ENCODE measurements at places on chromosomes 3 and 15.
A peak's percentile ranks its signal among the peaks of the same experiment; 100 is the strongest.

DNA sequence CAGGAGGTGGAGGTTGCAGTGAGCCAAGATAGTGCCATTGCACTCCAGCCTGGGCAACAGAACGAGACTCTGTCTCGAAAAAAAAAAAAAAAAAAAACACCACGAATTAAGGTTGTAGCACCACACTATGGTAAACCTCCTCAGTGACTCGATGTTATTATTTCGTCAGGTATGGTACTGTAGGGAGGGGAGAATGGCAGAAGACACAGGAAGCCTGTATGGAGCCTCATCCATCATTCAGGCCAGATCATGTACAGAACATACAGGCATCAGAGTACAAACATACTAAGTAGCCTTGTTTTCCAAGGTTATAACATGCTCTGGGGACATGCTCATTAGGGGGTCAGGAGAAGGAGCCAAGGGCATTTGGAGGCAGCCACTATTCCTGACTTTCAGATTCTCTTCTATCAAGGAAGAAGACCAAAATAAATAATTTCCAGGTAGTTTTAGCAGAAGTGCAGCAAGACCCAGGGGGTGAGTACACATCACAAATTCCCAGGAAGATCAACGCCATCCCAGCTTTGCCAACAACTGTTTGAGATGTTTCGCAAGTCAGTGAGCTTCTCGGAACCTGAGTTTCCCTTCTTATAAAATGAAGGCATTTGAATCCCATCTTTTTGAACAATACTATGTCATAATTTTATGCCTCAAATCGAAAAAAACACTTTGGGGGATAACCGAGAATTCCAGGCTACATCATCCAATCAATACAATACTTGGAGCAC is 79.8 kb downstream of the FOXP1 start:
- DNase-seq: no peak

GRCh38 chr3:187188931-187189330 is 8.4 kb upstream of the RTP1 start:
- no peak for DNase-seq

DNA sequence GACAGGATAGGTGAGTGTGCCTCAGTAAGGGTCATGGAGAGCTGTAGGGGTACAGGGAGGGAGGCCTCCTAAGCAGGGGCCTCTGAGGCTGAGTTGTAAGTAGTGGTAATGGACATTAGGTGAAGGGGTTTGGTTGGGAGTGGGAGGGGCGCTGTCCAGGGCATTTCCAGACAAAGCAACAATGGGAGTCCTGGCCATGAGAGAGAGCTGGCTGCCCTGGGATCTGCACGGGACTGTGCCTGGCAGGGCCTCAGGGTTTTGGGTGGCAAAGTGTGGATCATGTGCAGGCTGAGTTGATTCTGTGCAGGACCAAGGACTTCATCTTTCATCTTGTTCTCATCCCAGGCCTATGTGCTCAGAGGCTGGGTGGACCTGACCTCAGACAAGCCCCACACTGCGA is 4.6 kb downstream of the TTC21A start:
- DNase-seq: no peak

- peak; percentile 57 for DNase-seq
Measured at GRCh38 chr3:126654571-126655383, at the start of gene TXNRD3. TSS of gene TXNRD3 (minus strand) at chr3:126655124.

DNA sequence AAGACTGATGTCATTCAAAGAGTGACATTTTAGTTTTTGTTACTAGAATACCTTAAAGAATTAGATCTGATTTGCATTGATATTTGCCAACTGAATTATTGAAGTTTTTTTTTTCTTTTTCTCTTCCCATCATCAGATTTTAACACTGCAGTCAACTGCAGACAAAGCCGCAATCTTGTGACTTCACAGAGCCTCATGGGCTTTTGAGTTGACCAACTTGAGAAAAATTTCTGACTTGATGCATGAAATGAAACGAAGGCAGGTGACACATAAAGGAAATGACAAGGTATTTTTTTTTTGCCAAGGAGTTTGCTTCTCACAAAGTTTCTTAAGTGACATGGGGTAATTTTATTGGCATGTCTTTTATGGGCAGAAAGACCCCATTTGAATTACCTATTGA is 383.7 kb downstream of the GAP43 start:
- no peak for DNase-seq

- DNase-seq: no peak
Measured at GRCh38 chr3:119221779-119222320, 18.8 kb downstream of the B4GALT4 start.

DNA sequence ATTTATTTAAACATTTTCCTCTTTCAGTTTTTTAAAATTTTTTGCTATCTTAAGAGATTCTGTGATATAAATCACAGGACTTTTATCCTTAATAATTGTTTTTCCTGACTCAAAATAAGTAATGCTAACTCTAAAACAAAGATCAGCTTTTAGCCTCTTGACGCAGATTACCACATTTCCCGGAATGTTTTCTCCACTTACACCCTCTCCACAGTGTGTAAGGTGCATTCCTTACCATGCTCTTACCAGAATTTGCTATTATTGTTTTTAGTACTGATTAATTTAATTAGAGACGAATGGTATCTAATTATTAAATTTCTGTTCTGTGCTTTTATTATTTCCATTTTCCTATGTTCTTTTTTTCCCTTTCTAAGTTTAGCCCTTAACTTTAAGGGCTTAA is 34.8 kb downstream of the GUCA1C start:
- no peak for DNase-seq

DNA sequence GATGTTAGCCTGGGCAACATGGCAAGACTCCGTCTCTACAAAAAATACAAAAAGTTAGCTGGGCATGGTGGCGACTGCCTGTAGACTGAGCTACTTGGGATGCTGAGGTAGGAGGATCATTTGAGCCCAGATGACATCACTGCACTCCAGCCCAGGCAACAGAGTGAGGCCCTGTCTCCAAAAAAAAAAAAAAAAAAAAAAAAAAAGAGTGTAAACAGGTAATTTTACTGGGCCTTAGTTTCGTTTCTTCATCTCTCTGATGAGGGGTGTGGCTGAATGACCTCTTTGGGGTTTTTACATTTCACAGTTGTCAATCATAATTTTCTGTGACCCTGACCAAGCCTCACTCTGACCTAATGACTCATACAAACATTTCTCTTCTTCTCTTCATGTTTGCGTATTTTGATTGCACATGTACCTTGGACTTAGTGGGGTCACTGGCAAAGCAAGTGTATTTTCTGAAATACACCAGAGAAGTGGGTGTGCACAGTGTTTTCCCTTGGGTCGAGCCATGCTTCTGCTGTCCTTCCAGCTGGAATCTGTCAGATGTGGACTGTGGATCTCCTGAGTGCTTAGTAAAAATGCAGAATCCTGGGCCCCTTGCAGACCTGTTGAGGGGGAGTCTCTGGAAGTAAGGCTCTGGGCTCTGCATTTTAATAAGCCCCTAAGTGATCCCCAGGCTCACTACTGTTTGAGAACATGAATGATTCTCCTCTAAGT is 140.5 kb downstream of the FNDC3B start:
- DNase-seq: no peak
